LNCaP clone FGC (cell line): ENCODE measurements at places on chromosomes 7 and 10.

DNA sequence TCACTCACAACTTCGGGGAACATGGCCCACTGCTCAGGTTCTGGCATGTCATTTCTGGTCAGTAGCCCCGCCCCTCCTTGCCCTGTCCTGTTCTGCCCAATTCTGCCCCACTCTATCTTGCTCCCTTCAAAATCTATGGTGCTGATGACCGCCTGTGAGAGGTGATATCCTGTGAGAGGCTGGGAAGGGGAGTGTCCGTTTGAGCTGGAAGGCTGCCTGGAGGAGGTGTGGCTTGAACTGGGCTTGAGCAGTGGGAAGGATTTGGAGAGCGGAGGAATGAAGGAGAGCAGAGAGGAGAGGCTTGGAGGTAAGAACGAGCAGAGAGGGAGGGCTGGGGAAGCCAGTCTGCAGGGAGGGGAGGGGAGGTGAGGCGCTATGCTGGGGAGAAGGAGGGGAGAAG, 145.3 kb downstream of the RPS24 start:
- DNase-seq, result peak; percentile 47

DNA sequence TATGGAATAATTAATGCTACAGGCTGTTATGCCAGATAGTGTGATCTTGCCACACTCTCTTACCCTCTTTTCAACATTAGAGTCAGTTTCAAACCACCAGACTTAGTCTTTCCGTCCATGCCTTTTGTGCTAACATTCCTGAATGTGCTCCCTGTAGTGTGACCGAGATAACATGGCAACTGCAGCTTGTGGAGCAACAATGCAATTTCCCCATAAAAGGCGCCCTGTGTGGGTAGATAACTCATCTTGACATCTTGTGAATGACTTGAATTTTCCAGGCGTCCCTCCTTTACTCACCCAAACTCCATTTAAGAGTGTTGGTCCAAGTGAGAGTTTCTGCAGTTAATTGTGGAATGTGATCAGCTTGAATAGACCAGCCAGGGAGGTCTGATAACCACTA, 99.6 kb downstream of the DNAH11 start:
- DNase-seq, result no peak

GRCh38 chr7:20113427-20114027, 103.7 kb downstream of the MACC1 start:
- DNase-seq, result no peak

DNA sequence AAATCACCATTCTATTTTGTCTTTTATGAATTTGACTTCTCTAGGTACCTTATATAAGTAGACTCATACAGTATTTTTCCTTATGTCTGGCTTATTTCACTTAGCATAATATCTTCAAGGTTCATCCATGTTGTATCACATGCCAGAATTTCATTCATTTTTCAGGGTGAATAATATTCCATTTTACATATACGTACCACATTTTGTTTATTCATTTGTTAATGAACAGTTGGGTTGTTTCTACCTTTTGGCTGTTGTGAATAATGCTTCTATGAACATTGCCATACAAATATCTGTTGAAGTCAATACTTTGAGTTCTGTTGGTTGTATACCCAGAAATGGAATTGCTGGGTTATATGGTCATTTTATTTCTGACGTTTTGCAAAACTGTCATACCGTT, 20.7 kb downstream of the AHCYL2 start:
- DNase-seq, result no peak

DNA sequence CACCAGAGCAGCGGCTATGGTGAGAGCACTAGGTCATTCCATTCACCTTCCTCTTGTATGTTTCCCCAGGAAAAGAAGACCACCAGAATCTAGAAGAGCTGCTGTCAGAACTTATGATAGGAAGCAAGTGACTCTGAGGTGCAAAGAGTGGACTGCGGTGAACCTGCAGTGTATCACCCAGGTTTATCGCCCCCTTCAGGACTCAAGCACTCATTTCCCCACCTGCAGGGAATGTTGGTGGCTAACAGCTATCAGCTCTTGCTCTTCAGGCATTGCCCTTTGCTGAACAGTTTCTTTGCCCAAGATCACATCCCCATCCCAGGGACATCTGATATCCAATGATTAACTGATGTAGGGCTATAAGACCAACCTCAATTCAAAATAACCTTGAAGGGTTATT, 66.3 kb upstream of the IL6 start:
- no peak for DNase-seq

DNA sequence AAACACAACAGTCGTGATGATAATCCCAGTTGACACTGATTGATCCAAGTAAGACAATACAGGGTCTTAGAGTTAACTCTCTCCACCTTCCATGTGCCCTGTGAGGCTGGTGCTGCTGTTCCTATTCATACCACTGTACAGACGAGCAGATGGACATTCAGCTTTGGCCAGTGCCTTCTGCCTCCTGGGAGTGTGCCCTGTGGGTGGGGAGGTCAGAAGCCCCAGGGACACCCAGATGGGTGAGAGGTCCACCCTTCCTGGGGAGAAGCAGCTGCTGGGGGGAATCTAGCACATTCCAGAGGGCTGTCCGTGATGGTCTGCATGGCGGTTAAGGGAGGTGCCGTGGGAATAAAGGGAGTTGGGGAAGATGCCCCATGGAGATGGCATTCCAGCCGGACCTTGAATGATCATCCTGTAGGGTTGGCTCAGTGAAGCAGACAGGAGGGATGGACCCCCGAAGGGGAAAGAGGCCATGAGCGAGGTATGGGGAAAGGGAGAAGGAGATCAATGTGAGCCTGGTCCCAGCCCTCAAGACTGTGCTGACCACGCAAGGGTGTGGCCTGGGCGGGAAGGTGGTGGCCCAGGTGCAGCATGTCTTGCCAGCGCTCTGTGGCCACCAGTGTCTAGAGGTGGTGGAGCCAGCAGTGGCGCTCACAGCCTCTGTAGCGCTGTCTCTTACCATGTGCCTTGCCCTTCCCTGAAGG, 74.0 kb downstream of the ADCY1 start:
- no peak for DNase-seq

GRCh38 chr10:88491314-88491713, 91.8 kb downstream of the RNLS start:
- DNase-seq, result no peak

DNA sequence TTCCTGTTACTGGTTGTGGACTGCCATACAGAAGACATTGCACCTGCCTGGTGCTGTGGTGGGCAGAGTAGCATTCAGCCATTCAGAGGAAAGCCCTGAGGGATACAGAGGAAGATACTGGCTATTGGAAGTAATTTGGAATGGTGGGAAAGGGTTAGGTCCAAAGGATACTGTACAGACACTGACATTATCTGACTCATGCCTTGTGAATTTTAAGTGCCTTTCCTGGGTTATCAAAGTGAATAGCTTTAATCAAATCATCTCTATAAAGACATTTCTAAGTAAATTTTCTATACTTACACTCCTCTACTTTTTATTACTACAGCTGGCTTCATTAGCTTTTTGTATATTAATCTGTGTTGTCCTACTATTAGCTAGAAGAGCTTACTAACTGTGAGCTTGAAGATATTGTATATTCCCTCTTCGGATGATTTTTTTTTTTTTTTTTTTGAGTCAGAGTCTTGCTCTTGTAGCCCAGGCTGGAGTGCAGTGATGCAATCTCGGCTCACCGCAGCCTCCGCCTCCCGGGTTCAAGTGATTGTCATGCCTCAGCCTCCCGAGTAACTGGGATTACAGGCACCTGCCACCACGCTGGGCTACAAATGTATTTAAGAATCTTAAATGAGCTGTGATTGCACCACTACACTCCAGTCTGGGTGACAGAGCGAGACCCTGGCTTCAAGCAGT, 186.5 kb downstream of the ADK start:
- DNase-seq, result no peak

- DNase-seq, result no peak
Observed at GRCh38 chr10:121493521-121493920, 104.7 kb downstream of the FGFR2 start.

GRCh38 chr10:112160834-112161233, 22.7 kb downstream of the GPAM start:
- DNase-seq, result no peak

- no peak for DNase-seq
Observed at GRCh38 chr10:99461230-99461629, 30.8 kb upstream of the GOT1 start.

DNA sequence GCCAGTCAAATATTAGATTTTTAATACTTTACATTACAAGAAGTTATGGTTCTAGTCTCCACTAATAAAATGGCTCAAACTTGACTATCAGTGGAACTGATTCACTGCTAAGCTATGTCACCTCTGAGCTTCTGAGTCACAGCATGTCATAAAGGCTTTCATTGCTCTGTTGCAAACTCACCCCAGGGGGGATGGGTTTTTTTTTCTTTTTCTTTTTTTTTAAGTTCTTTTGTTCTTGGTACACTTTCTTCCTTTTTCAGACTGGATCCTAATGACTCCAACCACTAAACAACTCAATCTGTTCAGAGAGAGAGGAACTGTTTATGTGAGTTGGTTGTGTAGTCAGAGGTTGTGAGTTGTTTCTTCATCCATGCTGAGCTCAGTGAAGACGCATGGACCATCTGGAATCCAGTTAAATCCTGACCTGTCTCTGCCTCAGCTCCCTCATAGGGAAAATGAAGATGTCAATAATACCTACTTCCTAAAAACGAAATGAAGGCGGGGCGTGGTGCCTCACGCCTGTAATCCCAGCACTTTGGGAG, 11.0 kb downstream of the MYOF start:
- DNase-seq, result no peak

DNA sequence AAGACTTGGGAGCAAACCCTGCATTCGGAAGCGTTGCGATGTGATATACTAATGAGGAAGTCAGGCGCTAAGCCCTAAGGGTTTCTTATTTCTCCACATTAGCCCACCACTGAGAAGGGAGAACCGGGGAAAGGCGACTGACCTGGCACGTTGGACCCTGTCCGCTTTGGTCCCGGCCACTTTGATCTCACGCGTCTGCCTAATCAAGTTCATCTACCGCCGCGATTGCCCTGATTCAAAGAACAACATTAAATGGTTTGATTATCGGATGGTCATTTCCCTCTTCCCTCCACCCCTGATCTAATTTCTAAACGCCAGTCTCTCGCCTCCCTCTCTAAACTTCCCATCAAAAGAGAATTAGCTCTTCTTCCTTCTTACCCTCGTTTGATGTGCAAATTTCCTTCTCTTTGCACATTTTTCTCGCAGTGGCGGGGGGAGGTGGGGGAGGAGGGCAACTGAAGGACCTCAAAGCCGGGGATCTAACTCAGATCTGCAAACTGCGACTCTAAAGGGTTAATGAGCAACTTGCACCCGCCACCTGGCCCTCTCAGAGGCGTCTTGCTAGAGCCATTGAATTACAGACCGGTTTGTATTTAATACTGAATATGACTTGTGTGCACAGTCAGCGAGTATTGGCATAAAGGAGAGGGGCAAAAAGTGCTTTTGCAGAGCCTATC, 687 bp upstream of the DKK1 start:
- no peak for DNase-seq

DNA sequence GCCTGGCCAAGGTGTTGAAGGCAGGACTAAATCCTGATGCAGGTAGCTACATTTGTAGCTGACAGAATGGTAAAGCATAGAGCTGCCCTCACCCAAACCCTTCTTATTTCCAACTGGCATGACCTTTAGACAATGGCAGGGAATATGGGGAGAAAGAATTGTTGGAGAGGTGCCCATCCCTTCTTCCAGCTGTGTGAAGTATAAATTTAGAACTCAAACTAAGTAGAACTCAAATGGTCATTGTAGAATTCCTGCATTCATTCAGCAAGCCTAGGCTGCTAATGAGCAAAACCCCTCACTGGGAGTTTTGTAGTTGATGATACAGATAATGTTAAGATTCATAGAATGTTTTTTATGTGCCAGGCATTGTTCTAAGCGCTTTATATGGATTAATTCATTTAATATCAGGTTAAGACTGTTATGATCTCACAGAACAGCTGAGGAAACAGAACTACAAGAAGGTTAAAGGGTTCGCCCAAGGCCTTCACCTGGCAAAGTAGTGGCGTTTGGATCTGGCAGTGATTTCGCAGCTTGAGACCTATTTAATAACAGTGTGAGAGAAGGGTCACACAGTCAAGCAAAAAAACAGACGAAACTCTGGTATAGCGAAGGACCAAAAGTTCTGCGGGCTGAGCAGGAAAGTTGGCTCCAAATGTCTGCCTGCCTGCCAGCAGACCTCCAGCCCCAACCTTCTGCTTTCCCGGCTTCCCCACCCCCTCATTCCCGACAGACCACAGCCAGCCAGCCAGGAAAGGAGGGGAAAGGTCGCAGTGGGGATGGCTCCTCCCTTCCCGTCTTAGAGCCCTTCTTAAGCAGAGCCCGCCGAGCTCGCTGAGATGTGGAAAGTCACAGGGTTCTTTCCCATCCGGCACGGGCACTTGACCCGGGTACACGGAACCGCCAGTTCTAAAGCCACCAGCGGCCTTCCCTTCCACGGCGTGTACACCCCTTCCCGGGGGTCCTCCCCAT, 1.6 kb upstream of the HILPDA start:
- no peak for DNase-seq

DNA sequence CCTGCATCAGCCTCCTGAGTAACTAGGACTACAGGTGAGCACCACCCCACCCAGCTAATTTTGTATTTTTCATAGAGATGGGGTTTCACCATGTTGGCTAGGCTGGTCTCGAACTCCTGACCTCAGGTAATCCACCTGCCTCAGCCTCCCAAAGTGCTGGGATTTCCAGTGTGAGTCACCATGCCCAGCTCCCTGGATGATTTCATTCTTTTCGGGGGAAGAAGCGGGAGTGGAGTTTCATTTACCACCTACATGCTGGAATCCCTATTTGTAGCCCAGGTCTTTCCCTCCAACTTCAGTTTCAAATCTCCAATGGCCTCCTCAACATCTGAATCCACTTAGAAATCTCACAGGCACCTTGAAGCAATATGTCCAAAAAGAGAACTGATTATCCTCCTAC, 2.9 kb upstream of the BTRC start:
- DNase-seq, result no peak

DNA sequence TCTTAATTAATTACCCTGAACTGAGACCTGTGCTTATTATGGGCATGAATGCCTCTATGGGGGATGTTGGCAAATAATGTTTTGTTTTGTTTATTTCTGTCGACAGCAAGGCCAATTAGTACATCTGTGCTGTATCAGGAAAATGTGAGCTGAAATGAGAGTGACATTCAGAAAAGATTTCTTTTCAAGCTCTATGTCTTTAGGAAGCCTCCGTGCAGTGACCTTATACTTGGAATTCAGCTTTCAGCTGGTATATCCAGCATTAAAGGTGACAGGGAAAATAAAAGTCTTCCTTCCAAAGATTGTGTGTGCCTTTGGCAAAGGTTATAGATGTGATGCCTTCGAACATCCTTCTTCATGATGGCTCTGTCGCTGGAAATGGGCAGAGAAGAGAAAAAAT, 1061.1 kb downstream of the SORCS3 start:
- DNase-seq, result no peak

GRCh38 chr10:16732376-16732775, 84.8 kb downstream of the RSU1 start:
- no peak for DNase-seq

DNA sequence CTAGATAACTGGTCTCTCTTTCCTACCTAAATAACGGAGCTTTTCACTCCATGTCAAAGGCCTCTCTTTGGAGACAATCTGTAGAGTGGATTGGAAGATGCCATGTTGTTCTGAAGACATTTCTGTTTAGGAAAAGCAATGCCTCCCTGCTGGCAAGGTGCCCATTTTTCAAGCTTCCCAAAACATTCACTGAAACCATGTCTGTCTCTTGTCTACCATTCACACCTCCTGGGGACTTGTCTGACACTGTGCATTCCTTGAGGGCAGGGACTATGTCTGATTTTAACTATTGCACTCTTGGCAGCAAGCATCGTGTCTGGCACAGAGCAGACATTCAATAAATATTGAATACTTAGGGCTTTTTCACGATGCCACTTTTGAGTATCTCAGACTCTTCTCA, 528.9 kb upstream of the NRP1 start:
- DNase-seq, result no peak
